ENCODE measurements at places on chromosomes 3 and 15. TPM values are rescaled to one million over a fixed set of nuclear protein-coding genes. Genes with fewer than 3 reads are reported as not detected.

DNA sequence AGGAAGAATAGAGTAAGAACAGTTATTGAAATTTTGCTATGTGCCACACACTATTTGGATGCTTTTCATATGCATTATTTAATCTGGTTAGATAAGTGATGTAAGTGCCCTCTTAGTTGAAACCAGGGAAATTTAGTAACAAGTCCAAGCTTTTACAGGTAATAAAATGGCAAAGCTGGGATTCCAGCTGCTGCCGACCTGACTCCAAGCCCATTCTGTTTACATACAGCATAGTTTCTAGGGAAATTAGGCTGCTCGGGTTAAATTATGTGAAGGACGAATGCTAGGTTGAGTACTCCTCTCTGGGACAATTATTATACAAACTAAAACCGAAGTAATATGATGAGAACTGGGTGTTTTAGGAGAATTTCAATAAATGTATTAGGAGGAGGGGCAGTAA lies 38.7 kb upstream of the FAH start:
- H3K27ac ChIP-seq = no peak overlapping the region
- H3K36me3 ChIP-seq = no peaks in the 10 kb centered on the region
- DNase-seq = no peak

DNA sequence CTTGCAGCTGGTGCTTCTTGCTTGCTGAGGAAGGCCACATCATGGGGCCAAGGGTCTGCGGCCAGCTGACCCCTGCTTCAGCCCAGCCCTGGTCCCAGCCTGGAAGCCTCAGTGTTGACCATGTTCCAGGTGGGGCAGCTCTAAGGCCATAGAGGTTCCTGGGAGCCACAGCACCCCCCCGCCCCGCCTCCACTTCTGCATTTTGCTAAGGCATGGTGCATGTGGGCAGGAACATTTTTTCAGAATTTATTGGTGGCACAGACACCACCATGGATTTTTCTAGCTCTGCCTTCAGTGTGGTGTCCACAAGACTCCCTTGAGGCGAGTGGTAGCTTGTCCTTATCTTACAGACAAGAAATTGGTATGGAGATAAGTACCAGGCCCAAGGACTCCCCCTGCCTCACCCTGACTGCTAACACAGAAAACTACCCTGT lies 1.9 kb upstream of the CHST14 start:
- no peaks in the 10 kb centered on the region for H3K27me3 ChIP-seq
- no peaks in the 10 kb centered on the region for H3K36me3 ChIP-seq
- H3K27ac ChIP-seq = no peak overlapping the region
- DNase-seq = no peak
- no peak overlapping the region for H3K4me3 ChIP-seq
- no peaks in the 10 kb centered on the region for H3K4me1 ChIP-seq

BCL2A1 gene
- total RNA-seq = 1.3 TPM

KCNMB2 gene
- total RNA-seq = 0.29 TPM

- no peaks in the 10 kb centered on the region for H3K4me1 ChIP-seq
- no peaks in the 10 kb centered on the region for H3K36me3 ChIP-seq
- H3K27ac ChIP-seq = no peak overlapping the region
- no peaks in the 10 kb centered on the region for H3K27me3 ChIP-seq
- H3K4me3 ChIP-seq = no peak overlapping the region
Measured at GRCh38 chr3:110564674-110565073, 506.9 kb upstream of the NECTIN3 start.

RPP25 gene
- 16.8 TPM for total RNA-seq

LRRC2 gene
- total RNA-seq = 10.7 TPM

AHSG gene
- not detected for total RNA-seq

ARGFX gene
- total RNA-seq = not detected

- H3K27ac ChIP-seq = no peak overlapping the region
- H3K27me3 ChIP-seq = no peaks in the 10 kb centered on the region
- H3K4me1 ChIP-seq = no peaks in the 10 kb centered on the region
- no peak for DNase-seq
Measured at GRCh38 chr3:159605776-159606175, 382.9 kb upstream of the IL12A start.

CAMK2N2 gene
- total RNA-seq = not detected

RTP1 gene
- not detected for total RNA-seq

DNA sequence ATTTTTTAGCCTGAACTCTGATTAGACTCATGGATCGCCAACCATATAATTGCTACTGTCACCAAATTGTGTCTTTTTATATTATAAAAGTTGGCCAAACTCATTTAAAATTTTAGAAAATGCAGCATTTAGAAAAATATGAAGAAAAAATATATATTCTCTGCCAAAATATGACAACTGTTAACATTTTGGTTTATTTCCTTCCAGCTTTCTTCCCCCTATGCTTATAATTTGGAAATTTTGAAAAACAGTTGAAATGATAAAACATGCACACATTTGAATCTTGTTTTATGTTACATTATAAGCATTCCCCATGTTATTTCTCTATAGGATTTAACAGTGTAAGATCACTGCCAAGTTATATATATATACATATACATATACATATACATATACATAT lies 1112.8 kb downstream of the TUSC7 start:
- H3K4me1 ChIP-seq = no peaks in the 10 kb centered on the region
- no peak overlapping the region for H3K27ac ChIP-seq
- H3K27me3 ChIP-seq = no peaks in the 10 kb centered on the region
- no peak overlapping the region for H3K4me3 ChIP-seq

DNA sequence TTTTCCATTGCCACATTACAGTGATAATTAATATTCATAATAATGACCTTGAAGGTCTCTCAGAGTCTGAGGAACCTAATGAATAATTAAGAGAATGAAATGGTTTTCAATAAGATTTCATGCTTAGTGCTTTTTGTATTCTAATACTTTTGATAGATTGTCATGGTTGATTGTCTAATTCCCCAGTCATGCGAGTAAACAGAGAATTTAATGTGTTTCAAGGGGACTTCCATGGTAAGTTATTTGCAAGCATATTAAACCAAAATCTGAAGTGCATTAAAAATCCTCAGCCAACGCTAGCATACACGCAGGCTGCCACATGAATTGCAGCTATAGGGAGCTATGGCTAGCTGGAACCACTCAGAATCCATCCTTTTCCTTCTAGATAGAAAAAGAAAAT lies 18.9 kb upstream of the ANO10 start:
- DNase-seq = no peak
- H3K36me3 ChIP-seq = no peaks in the 10 kb centered on the region
- no peak overlapping the region for H3K27ac ChIP-seq
- H3K4me1 ChIP-seq = no peaks in the 10 kb centered on the region
- no peak overlapping the region for H3K4me3 ChIP-seq

GRCh38 chr3:45601156-45601555 lies 6.6 kb downstream of the LIMD1 start:
- no peak overlapping the region for H3K4me3 ChIP-seq
- no peaks in the 10 kb centered on the region for H3K36me3 ChIP-seq
- no peak overlapping the region for H3K27ac ChIP-seq
- H3K4me1 ChIP-seq = peaks cover 11% of the 10 kb centered on the region

- peaks cover 2% of the 10 kb centered on the region for H3K4me1 ChIP-seq
- no peak for DNase-seq
- H3K36me3 ChIP-seq = no peaks in the 10 kb centered on the region
- H3K27me3 ChIP-seq = no peaks in the 10 kb centered on the region
Measured at GRCh38 chr3:51999846-52000245, 4.2 kb upstream of the RPL29 start.

DNA sequence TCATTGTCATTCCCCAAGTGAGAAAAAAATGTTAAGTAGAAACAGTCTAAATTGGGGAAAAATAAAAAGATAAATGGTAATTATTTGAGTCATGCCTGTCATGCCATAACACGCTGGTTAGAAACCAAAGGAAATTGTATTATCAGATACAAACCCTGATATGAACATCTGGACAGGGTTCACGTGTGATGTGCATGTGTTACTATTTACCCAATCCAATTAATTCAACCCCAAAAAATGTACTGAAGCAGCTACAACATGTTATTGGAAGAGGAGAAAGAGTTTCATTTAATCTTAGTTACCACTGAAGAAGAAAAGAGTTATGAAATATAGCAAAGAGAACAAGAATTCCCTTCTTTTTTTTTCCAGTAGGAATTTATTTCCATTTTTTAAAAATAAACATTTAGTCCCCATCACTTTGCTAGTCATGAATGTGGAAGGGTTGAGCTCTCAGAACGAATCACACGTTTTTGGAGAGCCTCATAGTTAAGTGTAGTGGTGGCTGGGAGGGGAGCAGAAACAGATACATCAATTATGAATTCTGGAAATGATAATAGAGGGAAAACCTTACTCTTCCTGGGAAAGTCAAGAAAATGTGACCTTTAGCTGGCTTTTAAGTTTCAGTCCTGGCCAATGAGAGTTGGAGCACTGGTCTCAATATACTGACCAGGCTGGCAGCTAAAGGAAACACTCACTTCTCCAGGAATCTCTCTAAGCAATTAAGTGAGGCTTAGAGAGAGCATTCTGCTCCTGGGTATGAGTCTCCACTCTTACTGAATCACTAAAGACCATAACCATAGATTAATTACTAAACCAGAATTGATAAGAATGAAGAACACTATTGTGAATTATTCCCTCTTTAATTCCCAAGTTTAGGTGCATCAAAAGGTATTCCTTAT lies 796.5 kb downstream of the GRM7 start:
- no peak for DNase-seq
- no peaks in the 10 kb centered on the region for H3K27me3 ChIP-seq
- H3K27ac ChIP-seq = no peak overlapping the region

CAMK1 gene
- 63.0 TPM for total RNA-seq

ARPP21 gene
- total RNA-seq = not detected

CPN2 gene
- total RNA-seq = not detected

DNA sequence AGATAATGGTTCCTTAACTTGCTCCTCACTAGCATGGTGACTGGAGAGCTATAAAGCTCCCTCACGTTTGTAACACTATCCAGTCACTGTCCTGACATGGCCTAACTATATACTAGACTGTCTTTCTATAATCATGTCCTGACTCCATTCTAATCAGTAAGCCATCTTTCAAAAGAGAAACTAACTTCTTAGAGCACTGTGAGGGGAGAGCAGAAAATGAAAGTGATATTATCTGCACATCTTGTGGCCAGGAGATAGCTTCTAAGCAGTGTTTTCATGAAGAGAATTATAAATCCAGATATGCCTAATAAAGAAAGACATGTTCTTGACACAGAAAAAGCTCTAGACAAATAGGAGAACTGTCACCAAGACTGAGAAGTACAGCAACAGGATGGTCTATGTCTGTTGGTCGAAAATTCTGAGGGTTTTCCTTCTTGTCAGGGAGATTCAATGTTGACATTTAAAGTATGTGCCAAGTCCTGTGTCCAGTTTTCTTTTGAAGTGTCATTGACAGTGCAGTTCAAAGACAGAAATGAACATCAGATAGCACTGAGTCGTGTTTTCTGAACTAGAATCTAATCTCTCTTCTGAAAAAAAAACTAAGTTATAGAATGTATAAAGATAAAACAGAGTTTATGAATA lies 230.6 kb upstream of the PEX5L start:
- H3K27me3 ChIP-seq = no peaks in the 10 kb centered on the region
- no peak for DNase-seq
- H3K36me3 ChIP-seq = no peaks in the 10 kb centered on the region

- no peak for DNase-seq
- H3K27me3 ChIP-seq = no peaks in the 10 kb centered on the region
- H3K4me1 ChIP-seq = no peaks in the 10 kb centered on the region
- no peak overlapping the region for H3K27ac ChIP-seq
- no peaks in the 10 kb centered on the region for H3K36me3 ChIP-seq
- no peak overlapping the region for H3K4me3 ChIP-seq
Measured at GRCh38 chr15:67331676-67332075, 77.1 kb downstream of the IQCH start.

DNA sequence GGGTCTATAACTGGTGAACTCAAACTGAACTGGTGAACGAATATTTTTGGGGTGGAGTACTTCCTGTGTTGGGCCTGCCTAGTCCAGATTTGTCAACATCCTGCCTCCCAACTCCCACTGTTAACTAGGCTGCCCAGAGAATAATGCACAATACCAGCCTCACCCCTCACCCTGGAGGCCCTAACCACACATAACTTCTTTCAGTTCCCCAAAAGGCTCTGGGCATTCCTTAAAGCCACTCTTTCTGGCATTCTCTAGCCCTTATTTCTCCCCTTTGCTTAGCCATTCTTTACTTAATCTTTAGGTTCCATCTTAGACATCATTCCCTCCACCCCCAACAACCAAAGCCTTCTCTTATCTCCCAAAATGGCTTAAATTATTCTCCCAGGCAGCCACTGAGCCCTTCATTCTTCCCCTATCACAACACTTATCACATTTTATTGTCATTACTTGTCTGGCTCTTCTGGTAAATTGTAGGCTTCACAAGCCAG lies 9.1 kb upstream of the SEC11A start:
- no peak overlapping the region for H3K4me3 ChIP-seq
- H3K36me3 ChIP-seq = no peaks in the 10 kb centered on the region
- no peak for DNase-seq
- H3K27ac ChIP-seq = no peak overlapping the region

- no peak overlapping the region for H3K4me3 ChIP-seq
- H3K36me3 ChIP-seq = no peaks in the 10 kb centered on the region
- no peaks in the 10 kb centered on the region for H3K27me3 ChIP-seq
- H3K4me1 ChIP-seq = no peaks in the 10 kb centered on the region
- no peak overlapping the region for H3K27ac ChIP-seq
- no peak for DNase-seq
Measured at GRCh38 chr3:194387926-194388418, 11.1 kb downstream of the GP5 start.

DNA sequence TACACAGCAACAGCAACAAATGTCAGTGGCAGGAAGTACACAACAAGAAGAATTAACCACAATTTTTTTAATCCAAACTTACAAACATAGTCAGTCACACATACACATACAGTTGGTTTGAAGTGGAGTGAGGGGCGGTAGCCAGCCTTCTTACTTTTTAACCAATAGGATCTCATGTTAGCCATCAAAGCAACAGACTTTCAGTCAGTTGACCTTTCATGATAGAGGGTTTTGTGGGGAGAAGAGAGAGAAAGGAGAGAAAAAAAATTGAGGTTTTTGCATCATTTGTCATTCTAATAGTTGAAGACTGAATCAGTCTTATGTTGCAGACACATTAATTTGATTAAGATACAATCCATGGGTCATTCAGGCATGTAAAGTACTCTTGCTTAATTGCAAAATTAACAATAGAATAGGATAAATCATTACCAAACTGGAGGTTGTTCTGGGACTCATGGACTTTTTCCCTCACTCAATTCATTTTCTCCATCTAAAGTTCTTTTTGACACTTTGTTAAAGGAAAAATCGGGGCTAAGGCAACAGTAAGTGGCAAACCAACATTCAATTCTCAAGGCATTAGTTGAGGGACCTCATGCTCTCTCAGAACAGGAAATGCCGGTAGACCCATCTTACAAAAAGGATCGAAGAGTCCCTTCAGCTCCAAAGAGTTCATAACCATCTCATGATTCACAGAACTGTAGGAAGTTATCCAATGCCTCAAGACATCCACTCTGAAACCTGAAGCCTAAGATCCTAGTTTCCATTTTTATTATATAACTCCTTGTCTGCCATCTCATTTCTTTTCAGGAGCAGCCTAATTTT lies 159.5 kb upstream of the LPP start:
- no peaks in the 10 kb centered on the region for H3K36me3 ChIP-seq
- no peak overlapping the region for H3K27ac ChIP-seq
- H3K4me1 ChIP-seq = no peaks in the 10 kb centered on the region
- H3K4me3 ChIP-seq = no peak overlapping the region
- H3K27me3 ChIP-seq = no peaks in the 10 kb centered on the region

- no peak overlapping the region for H3K27ac ChIP-seq
- DNase-seq = no peak
- H3K4me1 ChIP-seq = no peaks in the 10 kb centered on the region
- no peak overlapping the region for H3K4me3 ChIP-seq
- H3K27me3 ChIP-seq = no peaks in the 10 kb centered on the region
Measured at GRCh38 chr3:175495331-175495730, 636.2 kb downstream of the NAALADL2 start.

RBP2 gene
- not detected for total RNA-seq
